A549 treated with Hydrocortisone at 1 μM for 4 hours (cell line): ENCODE measurements at places on chromosomes 5 and 9. TPM values are rescaled to one million over a fixed set of nuclear protein-coding genes. Genes with fewer than 3 reads are reported as not detected.

The PSMD5 gene
- 28.0 to 37.7 TPM (median 29.8 TPM) in 5 replicates for total RNA-seq

The SPINK6 gene
- total RNA-seq, result 0.37 to 0.73 TPM (median 0.45 TPM) in 5 replicates

The HARS2 gene
- total RNA-seq, result 34.4 to 44.5 TPM (median 36.9 TPM) in 5 replicates

The ADAMTS2 gene
- total RNA-seq, result 0.05 to 0.10 TPM (median 0.09 TPM) in 4 of 5 replicates, not detected in the other

The PLCXD3 gene
- 0.07 to 0.28 TPM (median 0.17 TPM) in 5 replicates for total RNA-seq

The PCDHB12 gene
- total RNA-seq, result 0.06 TPM in 1 of 5 replicates, not detected in the others
